Subcutaneous preadipocyte (primary cell): ENCODE measurements at places on chromosomes 1 and 21. TPM values are rescaled to one million over a fixed set of nuclear protein-coding genes. Genes with fewer than 3 reads are reported as not detected.

The GBP6 gene
- not detected in 2 replicates for total RNA-seq

The SYPL2 gene
- total RNA-seq: 2.0 and 5.5 TPM in 2 replicates

The RGS7 gene
- 1.5 and 2.0 TPM in 2 replicates for total RNA-seq

The HTR6 gene
- total RNA-seq: not detected in 2 replicates

The PLA2G2F gene
- not detected in 2 replicates for total RNA-seq

The CD1B gene
- total RNA-seq: not detected in 2 replicates

The CASZ1 gene
- total RNA-seq: under 0.01 TPM in 1 of 2 replicates, not detected in the other

The CHI3L2 gene
- total RNA-seq: 6.2 TPM in 1 of 2 replicates, not detected in the other

The FAM78B gene
- total RNA-seq: 0.98 and 1.1 TPM in 2 replicates

The CASQ1 gene
- total RNA-seq: not detected in 2 replicates

The S100A5 gene
- total RNA-seq: 0.37 and 0.39 TPM in 2 replicates

The APCS gene
- not detected in 2 replicates for total RNA-seq

The CD247 gene
- total RNA-seq: not detected in 2 replicates

The POU3F1 gene
- total RNA-seq: under 0.01 TPM in 1 of 2 replicates, not detected in the other

The DSTYK gene
- total RNA-seq: 10.7 and 10.9 TPM in 2 replicates
